ENCODE measurements at places on chromosomes 2 and 18. TPM values are rescaled to one million over a fixed set of nuclear protein-coding genes. Genes with fewer than 3 reads are reported as not detected.

RESP18 gene
- total RNA-seq: not detected

CYP27C1 gene
- total RNA-seq: 0.16 TPM

LOXHD1 gene
- not detected for total RNA-seq

LRATD1 gene
- total RNA-seq: 8.7 TPM

UGT1A1 gene
- not detected for total RNA-seq

CIB4 gene
- not detected for total RNA-seq

CXCR2 gene
- 3.2 TPM for total RNA-seq

M1AP gene
- total RNA-seq: not detected

RHOB gene
- 1,208 TPM for total RNA-seq

MC5R gene
- total RNA-seq: not detected

Measured in gastroesophageal sphincter (tissue), 4 donors.